Fibroblast of lung (primary cell): ENCODE measurements at places on chromosomes 5 and 9. TPM values are rescaled to one million over a fixed set of nuclear protein-coding genes. Genes with fewer than 3 reads are reported as not detected.

The UNC5A gene
- not detected in 2 replicates for total RNA-seq

The PCDHB15 gene
- total RNA-seq, result 0.77 and 1.8 TPM in 2 replicates

The NR4A3 gene
- 5.6 and 9.1 TPM in 2 replicates for total RNA-seq

The TAF11L10 gene
- total RNA-seq, result not detected in 2 replicates

The ADRB2 gene
- 1.0 and 4.5 TPM in 2 replicates for total RNA-seq

The PDE6A gene
- total RNA-seq, result under 0.01 TPM in 2 replicates

The SPAG8 gene
- 1.0 and 1.3 TPM in 2 replicates for total RNA-seq

The KDM4C gene
- 29.3 and 39.0 TPM in 2 replicates for total RNA-seq
